AG10803 (cell line): ENCODE measurements at places on chromosomes 7 and 10.

- no peak for DNase-seq
Observed at GRCh38 chr10:5583525-5584175, 58.9 kb downstream of the CALML3 start.

DNA sequence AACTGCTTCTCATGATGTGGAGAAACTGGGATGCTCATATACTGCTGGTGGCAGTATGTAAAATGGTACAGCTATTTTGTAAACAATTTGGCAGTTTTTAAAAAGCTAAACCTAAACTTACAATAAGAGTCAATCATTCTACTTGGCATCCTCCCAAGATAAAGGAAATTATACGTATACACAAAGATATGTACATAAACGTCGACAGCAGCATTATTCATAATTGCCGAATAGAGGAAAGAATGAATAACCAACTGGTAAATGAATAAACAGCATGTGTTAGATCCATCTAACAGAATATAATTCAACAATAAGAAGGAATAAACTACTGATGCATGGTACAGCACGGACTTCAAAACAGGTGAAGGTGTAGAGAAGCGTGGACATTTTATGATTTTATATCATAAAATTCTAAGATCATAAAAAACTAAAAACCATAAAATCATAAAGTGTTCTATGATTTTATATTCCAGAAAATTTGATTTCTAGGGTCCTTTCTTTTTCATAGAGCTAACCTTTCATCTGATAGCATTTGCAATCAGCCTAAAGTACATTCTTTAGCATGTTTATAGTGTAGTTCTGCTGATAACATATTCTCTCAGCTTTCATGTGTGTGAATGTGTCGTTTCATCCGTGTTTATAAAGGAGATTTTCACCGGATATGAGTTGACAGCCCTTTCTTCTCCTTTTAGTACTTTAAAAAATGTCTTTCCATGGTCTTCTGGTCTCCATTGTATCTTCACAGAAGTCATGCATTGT lies 261.5 kb downstream of the DIP2C start:
- no peak for DNase-seq

DNA sequence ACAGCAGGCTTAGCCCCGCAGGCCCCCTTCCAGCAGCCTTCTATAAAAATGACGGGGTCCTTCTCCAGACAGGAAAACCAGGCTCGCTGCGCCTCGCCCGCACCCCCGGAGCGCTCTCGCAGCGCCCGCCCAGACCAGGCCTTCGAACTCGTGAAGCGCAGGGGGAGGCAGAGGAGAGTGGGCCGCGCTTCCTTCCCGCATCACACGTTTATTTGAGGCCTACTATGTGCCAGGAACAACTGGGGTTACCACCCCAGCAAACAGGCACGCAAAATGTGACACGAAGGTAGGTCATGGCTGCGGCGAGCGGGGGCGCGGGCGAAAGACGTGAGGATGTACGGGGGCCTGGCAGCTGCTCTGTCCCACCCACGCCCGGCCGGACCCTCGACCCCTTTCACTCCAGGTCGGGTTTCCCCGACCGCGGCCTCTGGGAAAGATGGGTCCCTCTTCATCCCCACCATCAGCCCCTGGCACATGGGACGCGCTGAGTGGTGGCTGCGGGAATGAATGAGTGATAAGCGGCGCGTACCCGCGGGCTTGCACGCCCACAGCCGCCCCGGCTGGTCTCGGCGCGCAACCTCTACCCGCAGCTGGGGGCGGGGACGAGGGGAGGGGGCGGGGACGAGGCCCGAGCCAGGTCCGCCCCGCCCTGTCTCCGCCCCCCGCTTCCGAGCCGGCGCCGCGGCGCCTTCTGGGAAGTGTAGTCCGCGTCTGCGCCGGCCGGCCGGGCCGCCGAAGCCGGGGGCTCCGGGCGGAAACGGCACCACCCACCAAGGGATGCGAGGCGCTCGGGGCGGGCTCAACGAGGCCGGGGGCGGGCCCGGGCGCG lies 59.1 kb downstream of the ZNF467 start:
- peak; percentile 79 for DNase-seq

DNA sequence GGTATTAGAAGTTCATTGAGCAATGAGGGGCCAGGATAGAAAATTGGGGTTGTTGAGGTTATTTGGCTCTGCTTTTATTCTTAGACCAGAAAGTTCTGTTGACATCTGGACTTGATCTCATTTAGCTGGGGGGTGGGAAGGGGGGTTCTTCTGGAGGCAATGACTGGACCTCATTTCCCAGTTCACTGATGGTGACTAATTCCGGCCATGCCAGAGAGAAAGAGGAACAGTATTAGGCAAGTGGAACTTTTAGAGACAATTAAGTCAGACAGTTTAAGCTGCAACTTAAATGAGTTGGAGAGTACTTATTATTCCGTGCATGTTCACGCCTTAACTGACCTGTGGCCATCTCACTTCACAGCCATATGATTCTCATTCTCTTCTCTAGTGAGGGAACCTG lies 512.5 kb downstream of the REEP3 start:
- DNase-seq: peak; percentile 4

DNA sequence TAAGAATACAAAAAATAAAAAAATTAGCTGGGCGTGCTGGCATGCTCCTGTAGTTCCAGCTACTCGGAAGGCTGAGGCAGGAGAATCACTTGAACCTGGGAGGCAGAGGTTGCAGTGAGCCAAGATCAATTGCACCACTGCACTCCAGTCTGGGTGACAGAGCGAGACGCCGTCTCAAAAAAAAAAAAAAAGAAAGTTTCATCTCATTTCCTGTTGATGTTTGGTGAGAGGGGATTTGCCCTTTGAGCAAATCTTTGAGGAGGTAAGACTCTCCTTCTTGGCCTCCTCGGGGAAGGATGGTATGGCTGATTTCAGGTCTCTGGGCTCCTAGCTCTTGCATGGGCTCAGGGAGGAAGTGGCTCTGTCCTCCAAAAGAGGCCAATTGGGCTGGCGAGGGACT lies 3.6 kb upstream of the GRID2IP start:
- no peak for DNase-seq

- DNase-seq: no peak
Observed at GRCh38 chr7:138668229-138668596, 32.9 kb downstream of the SVOPL start.

- peak; percentile 17 for DNase-seq
Observed at GRCh38 chr7:127754457-127754856, 102.5 kb downstream of the SND1 start.

DNA sequence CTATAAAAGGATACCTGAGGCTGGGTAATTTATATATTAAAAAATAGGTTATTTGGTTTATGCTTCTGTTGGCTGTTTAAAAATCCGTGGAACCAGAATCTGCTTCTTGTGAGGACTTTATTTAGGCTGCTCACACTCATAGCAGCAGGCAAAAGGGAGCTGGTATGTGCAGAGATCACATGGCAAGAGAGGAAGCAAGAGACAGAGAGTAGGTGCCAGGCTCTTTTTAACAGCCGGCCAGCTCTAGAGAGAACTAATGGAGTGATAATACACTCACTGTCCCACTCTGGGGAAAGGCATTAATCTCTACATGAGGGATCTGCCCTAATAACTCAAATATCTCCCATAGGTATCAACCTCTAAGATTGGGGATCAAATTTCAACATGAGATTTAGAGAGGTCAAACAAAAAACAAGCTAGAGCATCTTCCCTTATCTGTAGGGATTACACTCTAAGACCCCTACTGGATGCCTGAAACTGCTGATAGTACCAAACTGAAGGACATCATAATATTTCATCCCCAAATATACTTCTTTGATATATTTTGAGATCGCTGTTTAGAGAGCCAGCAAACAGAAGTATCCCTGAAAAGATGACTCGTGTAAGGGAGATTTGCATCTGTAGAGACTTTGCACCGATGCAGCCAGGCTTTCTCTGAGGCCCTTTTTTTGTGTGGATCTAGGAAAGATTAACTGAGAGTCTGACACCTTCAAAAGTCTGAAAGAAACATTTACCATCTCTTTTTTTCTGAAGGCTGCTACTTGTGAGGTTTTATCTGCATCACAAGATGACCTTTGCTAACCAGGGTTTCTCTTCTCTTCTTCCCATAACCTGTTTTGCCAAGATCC lies 717.0 kb upstream of the MBL2 start:
- no peak for DNase-seq

- DNase-seq: peak; percentile 41
Observed at GRCh38 chr7:108497082-108497725, 28.7 kb downstream of the PNPLA8 start.

GRCh38 chr10:89952325-89952724 lies 250.9 kb downstream of the KIF20B start:
- no peak for DNase-seq

DNA sequence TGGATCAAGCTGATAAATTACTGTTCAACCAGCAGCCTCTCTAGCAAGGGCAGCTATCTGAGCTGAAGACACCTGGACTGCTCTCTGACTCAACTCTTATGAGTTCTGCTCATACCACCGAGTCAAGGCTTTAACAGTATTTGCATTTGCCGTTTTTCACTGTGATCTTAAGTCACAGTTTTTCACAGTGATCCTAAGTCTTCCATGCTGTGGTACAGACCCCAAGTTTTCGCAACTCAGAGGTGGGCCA lies 31.3 kb downstream of the PIP4K2A start:
- no peak for DNase-seq

- no peak for DNase-seq
Observed at GRCh38 chr10:98596404-98596803, 149.7 kb upstream of the HPS1 start.

DNA sequence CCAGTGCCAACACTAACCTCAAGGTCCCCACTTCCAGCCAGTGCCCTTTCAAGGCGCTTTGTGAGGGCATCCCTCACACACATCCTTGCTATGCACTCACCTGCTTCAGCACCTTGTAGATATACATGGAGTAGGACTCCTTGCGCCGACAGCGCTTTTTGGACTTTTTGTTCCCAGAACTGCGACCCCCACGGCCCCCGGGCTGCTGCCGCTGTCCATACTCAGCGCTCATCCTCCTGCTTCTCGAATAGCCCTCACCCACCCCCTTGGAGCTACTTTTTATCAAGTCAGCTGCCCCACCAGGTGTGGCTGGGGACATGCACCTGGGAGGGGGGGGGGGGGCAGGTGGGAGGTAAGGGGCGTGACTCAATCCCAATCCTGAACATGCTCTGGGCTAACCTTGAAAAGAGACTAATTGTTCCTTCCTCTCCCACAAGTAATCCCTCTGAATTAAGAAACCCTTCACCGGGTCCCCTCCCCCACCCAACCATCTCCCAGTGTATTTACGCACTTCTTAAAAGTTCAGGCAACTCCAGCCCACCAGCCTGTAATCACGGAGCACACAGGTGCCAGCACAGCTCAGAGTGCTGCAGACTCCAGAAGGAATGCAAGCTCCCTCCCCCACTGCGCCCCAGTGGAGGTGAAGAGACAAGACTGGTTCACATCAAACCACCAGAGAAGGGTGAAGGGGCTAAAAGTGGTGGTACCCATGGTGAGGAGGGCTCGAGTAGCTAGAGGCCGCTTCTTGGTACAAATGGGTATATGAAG lies at the start of gene H2BK1:
H2BK1 (minus strand) TSS at position 402 of the 768 bp plus-strand sequence; CDS start at position 232, 170 bp downstream.
- DNase-seq: no peak

DNA sequence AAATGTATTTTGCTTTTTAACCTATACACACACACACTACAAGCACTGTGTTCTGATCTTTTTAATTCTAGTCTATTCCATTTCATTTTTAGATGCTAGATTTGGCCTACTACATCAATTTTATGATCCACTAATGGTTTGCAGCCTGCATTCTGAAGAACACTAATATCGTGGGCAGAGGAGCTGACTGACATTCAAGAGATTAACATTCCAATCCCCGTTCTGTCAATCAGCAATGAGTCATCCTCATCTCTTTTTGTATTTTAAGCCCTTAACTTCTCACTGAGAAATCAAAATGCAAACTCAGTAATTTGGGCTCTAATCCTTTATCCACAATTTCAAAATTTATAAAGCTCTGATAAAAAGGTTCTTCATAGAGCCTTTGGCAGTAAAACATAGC lies 47.1 kb upstream of the GAD2 start:
- no peak for DNase-seq

GRCh38 chr7:114085592-114086501 lies 167.0 kb upstream of the PPP1R3A start:
- peak; percentile 83 for DNase-seq

GRCh38 chr10:130968964-130969363 lies 342.6 kb downstream of the TCERG1L start:
- no peak for DNase-seq

DNA sequence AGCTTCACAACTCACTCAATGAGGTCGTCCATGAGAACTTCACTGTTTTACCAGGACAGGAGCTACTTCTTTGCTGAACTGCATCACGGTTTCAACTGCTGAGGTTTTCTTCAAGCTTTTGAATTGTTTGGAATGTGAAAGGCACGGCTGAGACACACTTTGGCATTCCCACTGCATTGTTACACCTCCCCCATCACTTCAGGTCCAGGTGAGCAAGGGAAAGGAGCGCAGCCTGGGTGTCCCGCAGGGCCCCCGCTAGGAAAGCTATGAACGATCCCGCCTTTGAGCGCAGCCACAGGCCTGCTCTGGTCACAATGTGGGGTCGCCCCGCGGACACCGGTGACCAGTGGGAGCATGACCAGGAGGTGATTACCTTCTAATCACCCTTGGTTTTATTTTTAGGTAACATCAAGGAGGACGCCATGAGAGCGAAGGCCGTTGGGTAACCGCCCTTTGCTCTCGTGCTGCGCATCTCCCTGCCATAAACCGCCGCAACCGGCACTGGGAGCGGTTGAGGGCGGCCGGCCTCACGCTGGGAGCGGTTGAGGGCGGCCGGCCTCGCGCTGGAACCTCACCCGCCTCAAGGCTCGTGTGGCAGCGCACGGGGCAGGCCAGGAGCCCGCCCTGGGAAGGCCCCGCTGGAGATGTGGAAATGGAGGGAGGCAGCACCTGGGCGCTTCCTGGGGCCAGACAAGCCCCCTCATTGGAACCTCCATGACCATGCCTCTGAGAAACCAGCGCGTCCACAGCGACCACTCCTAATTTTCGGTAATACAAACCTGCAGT lies 50.9 kb upstream of the SGMS1 start:
- DNase-seq: no peak

DNA sequence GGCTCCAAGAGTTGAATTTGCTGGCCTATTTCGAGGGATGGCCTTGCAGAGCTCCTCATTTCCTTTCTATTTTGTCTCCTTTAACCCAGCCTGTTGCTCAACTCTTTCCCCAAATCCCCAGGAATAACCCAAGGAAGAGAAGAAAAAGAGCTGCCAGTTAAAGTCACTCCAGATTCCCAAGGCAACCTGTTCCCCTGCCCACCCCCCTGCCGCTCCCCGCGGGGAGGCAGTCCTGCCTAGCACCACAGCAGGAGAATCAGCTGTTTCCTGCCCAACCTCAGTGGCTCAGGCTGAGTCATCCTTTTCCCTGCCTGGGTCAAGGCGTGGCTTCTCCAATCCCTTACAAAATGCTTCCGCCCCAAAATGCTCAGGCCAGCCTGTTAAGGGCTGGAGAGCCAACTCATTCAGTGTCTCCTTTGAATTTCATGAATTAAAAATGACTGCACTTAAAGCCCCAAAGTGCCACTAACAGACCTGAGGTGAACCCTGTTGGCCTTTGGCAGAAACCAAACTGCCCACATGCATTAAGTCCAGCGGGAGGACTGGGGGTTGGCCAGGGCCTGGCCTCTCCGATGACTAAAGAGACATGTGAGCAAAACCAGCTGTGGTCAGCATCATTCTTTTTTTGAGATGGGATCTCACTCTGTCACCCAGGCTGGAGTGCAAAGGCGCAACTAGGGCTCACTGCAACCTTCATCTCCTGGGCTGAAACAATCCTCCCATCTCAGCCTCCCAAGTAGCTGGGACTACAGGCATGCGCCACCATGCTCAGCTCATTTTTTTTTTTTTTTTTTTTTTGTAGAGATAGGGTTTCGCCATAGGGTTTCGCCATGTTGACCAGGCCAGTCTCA lies 83.2 kb upstream of the KIF5B start:
- DNase-seq: peak; percentile 91
